ENCODE measurements at places on chromosomes 11 and 22.

DNA sequence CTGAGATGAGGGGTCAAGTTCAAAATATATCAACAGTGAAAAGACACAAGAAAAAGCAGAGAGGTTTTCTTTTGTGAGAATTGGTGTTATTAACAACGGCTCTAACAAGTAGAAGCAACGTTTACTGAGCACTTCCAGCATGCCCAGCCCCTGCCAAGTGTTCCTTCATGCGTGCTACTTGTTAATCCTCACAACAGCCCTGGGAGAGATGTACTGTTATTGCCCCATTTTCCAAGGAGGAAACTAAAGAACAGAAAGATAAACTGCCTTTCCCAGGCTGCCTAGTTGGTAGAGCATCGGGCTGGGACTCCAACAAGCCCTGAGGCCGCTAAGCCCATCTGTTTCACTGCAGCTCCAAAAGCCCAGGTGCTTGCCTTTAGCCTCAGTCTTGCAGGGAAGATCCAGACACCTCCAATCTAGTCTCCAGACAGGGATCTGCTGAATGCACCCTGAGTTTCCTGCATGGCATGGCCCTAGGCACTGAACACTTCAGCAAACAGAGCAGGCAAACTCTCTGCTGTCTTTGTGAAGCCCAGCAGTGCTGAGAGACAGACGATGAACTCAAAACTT is 25.5 kb downstream of the SPATA19 start:
- no peak for DNase-seq

GRCh38 chr11:17383461-17383860 is 5.0 kb downstream of the KCNJ11 start:
- DNase-seq, result peak; percentile 68

DNA sequence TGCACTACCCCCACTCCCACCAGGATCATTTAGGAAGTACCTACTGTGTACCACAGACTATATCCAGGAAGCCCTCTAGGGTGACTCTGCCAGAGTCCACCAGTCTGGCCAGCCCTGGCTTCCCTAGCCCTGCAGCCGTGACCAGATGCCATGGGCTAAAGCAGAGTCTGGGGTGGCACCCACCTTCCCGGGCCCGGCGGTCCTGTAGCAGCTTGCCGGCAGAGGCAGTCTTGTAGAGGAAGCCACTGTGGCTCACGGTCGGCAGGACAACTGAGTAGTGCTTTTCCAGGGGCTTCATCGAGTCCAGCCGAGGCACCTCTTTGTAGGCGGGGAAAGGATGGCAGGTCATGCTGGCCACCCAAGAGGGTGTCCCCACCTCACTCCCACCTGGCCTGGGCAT is 27.2 kb upstream of the PDE2A start:
- DNase-seq, result no peak

- DNase-seq, result no peak
Measured at GRCh38 chr11:64183890-64184289, 2.1 kb upstream of the STIP1 start.

DNA sequence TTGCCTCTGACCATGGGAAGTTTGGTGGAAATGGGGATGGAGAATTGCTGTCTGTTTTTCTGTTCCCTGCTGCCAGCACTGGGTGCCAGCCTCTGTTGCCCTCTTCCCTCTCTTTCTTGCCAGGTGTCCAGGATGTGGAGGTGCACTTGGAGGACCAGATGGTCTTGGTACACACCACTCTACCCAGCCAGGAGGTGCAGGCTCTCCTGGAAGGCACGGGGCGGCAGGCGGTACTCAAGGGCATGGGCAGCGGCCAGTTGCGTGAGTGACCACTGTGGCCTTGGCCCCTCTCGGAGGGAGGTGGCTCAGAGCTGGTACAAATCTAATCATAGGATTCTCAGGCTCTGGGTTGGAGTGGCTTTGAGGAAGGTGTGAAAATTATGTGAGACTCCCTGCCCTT is 6.0 kb downstream of the CCS start:
- no peak for DNase-seq

- DNase-seq, result no peak
Measured at GRCh38 chr11:67287355-67288197, 1.5 kb upstream of the ANKRD13D start.

GRCh38 chr11:2097356-2097997 is 41.7 kb downstream of the IGF2 start:
- DNase-seq, result no peak

GRCh38 chr11:128927683-128928336 is 14.9 kb downstream of the TP53AIP1 start:
- DNase-seq, result no peak

DNA sequence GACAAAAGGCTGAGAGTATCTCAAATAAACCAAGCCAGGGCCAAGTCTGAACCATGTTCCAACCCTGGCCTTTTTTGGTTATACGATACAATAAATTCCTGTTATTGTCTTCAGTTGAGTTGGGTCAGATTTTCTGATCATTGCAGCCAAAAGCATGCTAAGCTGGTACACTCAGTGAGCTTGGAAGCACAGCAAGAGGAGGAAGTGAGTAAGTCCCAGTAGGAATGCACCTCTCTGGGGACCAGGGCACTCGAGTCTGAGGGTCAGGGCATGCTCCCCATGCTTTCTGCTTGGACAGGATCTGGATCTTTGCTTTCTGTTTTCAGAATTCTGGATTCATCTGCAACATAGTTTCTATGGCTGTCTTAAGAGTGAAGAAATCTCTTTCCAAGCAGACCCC is 73.1 kb downstream of the TMPRSS5 start:
- DNase-seq, result no peak

- DNase-seq, result no peak
Measured at GRCh38 chr22:32606181-32606580, 131.6 kb downstream of the FBXO7 start.

DNA sequence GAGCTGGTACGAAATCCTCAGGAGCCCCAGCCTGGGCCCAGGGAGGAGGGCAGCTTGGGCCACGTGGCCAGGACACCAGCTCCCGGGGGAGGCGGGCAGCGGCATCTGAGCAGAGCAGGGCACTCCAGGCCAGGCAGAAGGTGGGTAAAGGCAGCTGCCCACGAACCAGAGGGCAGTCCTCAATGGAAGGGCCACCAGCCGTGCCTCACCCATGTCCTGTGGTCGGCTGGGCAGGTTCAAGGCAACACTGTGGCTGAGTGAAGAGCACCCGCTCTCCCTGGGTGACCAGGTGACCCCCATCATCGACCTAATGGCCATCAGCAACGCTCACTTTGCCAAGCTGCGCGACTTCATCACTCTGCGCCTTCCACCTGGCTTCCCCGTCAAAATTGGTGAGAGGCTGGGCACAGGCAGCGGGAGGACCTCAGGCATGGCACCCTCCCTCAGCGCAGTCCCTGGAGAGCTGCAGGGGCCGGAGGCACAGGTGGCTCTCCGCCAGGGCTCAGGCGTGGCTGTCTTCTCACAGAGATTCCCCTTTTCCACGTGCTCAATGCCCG is 2.5 kb upstream of the SSH3 start:
- no peak for DNase-seq

DNA sequence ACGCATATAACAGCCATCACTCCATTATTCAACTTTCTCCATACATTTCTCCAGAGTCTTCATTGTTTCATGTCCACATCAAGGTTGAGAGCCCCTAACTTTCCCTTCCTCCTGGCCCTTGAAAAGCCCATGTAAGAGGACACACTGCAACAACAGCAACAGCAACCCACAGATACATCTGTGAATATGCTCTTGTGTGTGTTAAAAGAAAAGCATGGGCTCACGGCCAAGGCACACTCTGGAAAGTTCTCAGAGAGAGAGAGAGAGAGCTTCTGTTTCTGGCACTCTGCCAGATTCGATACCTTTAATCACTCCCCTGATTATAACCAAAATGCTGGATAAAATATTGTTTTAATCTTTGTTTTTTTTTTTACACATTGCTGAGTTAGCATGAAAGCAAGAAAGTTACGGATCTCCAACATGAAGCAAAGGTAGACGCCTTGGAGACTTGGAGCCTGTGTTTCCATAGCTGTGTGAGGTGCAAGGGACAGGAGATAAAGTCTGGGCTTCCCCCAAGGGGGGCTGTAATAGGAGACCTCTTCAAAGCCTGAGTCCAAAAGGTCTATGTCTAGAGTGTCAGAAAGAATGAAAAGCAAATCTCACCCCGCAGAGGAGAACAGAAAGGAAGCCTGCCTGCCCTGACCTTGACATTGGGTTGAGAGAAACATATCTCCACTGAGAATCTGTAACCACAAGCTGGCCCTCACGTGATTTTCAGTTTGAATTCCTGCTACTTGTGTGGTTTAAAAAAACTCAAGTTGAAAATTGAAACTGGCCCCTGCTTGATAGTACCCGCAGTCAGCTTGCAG is 33.7 kb upstream of the MPPED1 start:
- DNase-seq, result peak; percentile 30

DNA sequence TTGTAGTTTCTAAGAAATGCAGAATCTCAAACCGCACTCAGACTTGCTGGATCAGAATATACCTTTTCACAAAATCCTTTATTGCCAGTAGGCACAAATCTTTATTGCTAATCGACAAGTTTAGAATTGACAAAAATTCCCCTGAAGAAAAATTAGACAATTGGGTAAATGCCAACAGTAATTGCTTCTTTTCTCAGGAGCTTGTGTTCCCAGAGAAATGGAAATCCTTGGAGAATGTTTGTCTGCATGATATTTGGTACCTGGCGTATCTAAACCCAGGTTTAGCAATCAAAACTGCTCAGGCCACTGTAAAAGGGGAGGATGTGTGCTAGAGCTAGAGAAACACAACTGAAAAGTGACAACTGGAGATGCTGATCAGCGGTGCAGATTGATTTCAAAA is at the start of gene OR8G5:
OR8G5 (plus strand) TSS at position 301 of the 400 bp plus-strand sequence. CDS start 8,556 bp downstream, outside the sequence.
- DNase-seq, result no peak

- DNase-seq, result no peak
Measured at GRCh38 chr11:132111838-132112237, 741.4 kb downstream of the NTM start.

DNA sequence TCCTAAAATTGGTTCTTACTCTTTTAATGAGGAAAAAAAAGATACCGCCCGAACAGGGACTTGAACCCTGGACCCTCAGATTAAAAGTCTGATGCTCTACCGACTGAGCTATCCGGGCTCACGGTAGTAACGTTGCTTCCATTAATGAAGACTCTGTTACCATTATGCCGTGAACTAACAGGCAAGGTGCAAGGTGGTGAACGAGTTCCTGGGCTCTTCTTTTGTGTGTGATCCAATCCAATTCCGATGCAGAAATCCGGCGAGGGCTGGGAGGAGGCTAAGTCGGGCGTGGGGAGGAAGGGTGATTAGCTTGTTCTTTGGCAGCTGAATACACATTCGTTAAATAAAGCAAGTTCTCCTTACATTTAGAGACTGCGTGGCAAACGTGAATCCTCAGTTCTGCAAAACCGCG is 49.0 kb downstream of the OR4D9 start:
- no peak for DNase-seq

DNA sequence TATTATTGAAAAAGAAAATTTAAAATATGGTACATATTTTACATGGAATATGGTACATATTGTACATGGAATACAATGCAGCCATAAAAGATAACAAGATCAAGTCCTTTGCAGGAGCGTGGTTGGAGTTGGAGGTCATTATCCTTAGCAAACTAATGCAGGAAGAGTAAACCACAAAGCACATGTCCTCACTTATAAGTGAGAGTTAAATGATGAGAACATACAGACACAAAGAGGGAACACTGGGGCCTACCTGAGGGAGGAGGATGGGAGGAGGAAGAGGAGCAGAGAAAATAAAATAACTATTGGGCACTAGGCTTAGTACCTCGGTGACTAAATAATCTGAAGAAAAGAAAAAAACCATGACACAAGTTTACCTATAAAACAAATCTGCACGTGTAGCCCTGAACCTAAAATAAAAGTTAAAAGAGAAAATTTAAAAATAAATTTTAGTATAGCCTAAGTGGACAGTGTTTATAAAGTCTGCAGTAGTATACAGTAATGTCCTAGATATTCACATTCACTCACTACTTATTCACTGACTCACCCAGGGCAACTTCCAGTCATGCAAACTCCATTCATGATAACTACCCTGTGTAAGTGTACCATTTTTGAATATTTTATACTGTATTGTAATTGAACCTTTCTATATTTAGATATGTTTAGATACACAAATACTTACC is 204.4 kb downstream of the FAM76B start:
- DNase-seq, result no peak

- DNase-seq, result no peak
Measured at GRCh38 chr11:95908826-95909225, 15.1 kb downstream of the MTMR2 start.

DNA sequence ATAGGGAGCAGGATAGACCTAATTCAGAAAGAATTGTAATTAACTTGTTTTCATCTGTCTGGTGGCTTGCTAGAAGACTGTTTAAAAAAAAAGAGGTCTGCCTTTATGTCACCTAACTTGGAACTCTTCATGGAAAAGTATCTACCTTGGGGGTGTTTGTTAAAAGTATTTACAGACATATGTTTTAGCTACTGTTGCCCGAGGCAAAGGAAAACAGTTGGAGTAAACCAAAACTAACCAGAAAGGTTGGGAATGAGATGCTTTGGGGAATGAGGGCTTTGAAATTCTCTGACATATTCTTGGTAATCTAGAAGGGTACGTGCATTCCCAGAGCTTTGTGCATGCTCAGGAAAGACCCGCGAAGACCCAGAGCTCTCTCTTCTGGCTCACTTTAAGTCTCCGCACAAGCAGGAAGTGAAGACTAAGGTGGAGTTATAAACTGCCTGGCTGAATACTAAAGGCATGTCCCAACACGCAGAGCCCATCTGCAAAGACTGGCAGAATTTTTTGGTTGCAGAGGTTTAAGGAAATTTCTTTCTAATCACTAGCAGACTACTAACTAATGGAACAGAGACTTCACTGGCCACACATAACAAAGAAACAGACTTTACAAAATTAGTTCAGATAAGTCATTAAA is 33.2 kb downstream of the HIKESHI start:
- DNase-seq, result no peak

Measured in HL-60 (cell line).